Large intestine (tissue), 12 donors: ENCODE measurements at places on chromosomes 16 and 17.
A peak's percentile ranks its signal among the peaks of the same experiment; 100 is the strongest.

DNA sequence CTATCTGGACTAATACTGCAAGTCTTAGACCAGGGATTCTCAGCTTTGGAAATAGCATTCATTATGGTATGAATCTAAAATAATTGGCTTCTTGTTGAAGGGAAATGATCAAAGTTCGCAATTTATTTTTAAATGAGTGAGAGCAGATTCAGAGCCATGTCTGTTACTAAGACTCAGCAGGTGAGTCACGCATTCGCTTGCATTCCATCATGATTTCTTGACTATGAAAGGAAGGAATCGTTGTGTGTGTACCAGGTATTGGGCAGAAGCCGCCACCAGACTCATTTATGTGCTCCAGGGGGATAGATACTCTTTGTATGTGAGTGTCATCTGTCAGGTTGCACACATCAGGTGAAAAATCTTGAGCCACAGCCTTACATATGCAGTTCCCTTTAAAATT lies 10.8 kb downstream of the GSG1L2 start:
- DNase-seq = no peak

DNA sequence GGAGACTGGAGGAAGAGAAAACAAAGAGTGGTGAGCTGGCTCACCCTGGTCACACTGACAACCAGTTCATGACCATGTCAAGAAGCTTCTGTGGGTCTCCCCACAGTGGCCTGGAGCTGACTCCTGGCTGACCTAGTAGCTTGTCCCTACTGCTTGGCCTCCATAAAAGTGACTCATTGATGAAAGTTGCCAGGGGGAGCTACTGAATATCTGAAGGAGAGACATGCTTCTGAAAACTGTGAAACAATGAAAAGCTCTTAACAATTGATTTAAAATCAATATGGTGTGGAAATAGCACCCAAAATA lies 22.0 kb downstream of the SMPD3 start:
- DNase-seq = no peak

DNA sequence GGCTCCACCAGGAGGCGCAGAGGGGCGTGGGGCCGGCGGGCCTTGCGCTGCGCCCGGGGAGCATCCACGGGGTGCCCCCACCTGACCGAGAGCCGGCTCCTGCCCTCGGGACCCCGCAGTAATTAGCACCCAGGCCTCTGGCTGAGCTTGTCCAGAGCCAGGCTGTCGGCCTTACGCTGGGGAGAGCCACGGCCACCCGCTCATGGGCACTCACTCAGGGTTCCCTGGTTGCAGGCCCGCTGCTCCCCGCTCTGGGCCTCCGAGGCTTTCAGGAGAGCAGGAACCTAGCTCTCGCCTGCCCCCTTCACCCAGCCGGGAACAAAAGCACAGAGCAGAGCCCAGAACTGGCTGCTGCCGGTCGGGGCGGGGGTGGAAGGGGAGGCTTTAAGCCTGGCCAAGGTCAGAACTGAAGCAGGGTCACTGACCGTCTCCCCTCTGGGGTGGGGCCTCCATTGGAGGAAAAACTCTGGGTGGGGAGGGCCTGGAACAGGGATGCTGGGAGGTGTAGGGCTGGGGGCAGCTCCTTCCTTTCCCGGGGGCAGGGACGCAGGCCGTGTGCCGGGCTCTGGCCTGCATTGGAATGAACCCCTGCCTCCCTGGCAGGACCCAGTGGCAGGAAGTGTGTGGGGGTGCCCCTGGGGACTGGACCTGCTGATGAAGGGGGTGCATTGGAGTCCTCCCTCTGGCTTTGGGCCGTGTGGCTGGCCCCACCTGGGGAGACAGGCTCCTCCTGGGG lies 12.3 kb downstream of the GLIS2 start:
- DNase-seq = peak; percentile 75

- DNase-seq = no peak
These were observed 1329.9 kb upstream of the GOT2 start for GRCh38 chr16:60064026-60064425.

GRCh38 chr17:74187761-74188160 lies 15.7 kb upstream of the RPL38 start:
- no peak for DNase-seq

DNA sequence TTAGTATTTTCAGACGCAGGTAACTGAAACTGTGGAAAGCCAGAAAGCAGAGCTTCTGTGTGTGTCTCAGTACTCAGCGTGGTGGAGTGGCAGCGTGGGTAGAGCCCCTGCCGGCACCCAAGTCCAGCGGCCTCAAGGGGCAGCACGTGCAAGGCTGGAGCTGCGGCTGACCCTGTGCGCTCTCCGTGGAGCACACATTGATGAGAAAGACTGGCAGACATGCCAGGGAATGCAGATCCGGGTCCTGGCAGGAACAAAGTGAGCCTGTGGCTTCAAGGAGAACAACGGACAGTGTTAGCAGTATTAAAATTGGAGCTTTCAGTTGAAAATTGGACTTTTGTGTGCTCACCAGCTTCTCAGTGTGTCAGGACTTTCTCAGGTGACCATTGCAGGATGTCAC lies 23.3 kb downstream of the ZC3H18 start:
- DNase-seq = no peak

GRCh38 chr17:80104321-80104955 lies 3.1 kb downstream of the GAA start:
- peak; percentile 16 for DNase-seq

DNA sequence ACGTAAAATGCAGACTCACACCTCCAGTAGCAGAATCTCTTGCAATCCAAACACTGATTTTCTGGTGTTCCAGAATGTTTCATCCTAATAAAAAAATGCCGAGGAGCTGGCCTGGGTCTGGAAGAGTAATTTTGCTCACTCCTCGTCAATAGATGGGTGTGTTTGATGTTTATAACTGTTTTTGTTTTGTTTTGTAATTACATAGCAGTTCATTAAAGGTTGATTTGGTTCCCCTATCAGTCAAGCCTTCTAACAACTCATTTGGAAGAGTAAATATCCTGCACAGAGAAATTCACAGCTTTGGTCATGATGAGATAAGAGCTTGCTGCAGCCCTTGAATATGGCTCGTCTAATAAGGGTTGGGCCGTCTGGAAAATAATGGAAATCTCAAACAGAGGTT lies 36.8 kb upstream of the ELAC2 start:
- no peak for DNase-seq

DNA sequence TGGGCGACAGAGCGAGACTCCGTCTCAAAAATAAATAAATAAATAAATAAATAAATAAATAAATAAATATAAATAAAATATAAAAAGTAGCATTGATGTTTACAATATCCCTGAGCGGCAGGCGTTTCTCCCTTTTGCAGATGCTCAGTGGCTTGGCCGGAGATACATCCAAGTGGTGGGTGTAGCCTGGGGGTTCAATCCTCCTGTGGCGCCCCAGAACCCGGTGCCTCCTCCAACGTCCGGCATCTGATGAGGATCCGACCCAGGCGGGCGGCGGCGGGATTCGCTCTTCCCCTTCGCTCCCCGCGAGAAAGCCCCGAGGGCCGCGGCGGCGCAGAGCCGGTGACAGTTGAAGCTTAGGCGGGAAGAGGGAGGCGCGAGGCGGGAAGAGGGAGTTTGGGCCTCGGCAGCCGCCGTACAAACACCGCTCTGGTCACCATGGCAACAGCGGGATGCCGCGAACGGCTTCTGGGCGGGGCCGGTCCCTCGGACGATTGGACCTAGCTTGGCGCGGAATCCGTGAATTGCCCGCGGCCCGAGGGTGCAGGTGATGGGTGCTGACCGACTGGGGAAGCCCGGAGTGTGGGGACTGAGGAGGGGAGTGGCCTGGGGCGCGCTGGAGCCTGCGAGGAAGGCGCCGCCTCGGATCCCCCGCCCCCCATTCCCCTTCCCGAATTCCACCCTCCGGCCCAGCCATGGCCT lies 12.7 kb upstream of the ALDOA start:
- DNase-seq = peak; percentile 90

DNA sequence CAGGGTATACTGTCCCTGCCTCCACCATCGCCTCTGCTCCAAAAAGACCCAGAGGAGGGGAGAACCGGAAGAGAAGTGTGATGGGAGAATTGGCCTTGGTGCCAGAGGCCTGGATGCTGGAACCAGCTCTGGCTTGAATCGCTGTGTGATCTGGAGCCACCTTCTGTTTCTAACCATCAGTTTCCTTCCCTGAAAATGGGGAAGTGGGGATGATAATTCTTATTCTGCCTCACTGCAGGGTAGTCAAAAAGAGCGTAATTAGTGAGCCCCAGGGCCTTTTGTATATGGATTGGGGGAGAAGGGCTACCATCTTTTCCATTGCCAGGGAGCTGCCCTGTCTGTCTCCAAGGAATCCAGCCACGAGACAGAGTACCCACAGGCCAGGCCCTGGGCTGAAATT lies 52.2 kb downstream of the CCT6B start:
- no peak for DNase-seq

DNA sequence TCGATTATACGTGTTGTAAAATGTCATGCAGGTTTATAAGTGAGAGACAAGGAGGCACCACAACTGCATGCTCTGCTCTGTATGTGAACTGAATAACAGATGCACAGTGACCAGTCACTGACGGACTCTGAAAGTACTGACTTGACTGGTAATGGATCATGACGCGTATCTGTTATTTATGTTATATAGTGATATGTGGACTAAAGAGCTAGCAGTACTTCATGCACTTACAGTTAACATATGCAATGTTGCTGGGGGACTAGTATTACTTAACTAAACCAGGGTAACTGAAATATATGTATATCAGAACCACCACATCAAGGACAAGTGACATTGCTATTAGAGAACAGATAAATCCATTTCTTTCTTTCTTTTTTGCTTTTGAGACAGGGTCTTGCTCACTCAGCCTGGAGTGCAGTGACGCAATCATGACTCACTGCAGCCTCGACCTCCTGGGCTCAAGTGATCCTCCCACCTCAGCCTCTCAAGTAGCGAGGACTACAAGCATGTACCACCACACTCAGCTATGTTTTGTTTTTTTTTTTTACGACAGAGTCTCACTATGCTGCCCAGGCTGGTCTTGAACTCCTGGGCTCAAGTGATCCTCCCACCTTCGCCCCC lies 17.2 kb downstream of the COIL start:
- no peak for DNase-seq

- no peak for DNase-seq
These were observed 588.7 kb downstream of the CDH13 start for GRCh38 chr16:83215406-83216001.

- DNase-seq = no peak
These were observed 43.9 kb downstream of the CLEC16A start for GRCh38 chr16:10988164-10988803.

DNA sequence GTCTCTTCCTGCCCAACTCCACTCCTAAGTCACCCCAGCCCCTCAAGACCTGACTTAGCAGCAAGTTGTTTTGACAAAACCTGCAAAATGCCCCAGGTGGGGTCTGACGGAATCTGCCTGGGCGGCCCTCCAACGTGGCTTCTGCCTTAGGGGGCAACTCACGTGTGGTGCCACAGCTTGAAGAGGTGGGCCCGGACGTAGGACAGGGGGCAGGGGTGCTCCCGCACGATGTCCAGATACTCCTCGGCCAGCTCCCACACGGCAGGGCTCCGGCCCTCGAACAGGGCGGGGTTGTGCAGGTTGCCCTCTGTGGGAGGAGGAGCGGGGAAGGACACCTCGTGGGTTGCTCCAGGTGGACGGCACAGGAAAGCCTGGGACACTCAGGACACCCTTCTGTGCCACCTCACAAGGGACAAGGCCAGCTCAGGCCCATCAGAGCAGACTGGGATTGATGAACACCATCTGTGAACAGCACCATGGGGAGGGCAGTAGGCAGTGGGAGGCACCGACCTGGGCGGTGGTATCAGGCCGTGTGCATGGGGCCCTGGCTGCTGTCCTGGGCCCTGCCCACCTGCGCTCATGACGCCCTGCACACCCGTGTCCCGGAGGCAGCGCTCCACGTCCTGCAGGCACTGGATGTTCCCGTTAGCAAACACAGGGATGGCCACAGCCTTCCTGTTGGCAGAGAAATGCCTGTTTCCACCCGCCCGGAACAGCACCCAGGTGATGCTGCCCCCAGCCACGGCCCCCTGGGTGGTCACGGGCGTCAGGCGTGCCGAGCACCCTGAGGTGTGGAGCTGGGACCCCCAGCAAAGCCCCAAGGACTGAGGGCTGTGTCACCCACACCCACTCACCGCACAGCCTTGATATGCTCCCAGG lies 4.3 kb downstream of the DUS1L start:
- DNase-seq = no peak

DNA sequence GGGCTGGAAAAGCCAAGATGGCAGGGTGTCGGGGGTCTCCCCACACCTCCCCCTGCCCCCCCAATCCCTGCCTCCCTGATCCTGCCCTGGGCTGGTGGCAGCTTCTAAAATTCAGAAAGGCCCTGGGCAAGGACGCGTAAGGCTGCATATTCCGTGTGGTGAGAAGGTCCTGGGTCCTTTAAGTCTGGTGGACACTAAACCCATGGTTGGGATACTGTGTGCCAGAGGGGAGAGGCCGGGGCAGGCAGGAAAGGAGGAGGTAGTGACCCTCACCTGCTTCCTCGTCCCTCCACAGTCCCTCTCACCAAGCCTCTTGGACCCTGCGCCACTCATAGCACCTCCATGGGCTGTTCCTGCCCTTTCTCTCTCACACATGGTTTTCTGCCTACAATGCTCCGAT lies 28.8 kb downstream of the PRKAR1A start:
- DNase-seq = no peak

DNA sequence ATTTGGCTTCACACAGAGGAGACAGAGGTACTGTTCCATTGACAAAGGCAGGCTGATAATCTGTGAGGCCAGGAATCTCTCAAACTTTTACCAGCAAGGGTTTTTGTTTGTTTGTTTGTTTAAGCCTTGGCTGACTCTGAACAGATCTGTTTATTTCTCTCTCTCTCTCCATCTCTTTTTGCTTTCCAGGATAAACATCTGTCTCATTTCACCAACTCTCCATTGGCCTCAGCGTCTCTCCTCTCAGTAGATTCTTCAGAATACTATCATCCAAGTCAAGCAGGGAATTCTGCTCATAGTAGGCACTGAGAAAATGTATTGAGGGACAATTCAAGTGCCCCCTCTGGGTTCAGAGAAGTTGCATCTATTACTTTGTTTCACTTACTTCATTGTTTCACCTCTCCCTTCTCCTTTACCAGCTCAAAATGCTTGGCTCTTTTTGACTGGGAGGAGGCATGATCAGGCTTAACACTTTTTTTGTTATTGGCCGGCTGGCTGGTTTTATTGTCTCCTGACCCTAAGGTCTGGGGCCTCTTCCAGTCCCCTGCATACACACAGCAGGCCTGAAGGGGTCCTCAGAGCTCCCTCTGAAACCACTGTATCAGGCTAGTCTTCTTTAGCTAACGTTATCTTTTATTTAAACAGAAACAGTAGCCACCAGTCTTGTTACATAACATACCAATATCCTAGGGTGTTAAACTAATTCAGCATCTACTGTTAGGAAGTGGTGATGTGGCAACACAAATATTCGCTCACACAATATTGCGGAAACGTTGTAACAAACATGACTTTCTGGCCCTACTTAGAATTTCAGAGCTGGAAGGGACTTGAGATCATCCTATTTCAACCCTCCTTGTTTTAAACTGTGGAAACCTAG lies 2.0 kb upstream of the YPEL2 start:
- peak; percentile 70 for DNase-seq
